ENCODE measurements at places on chromosomes 16 and 17.

GRCh38 chr16:88548131-88548874, 21.9 kb upstream of the ZC3H18 start:
- DNase-seq, result no peak

- no peak for DNase-seq
Observed at GRCh38 chr17:17252149-17252661, 15.2 kb upstream of the FLCN start.

DNA sequence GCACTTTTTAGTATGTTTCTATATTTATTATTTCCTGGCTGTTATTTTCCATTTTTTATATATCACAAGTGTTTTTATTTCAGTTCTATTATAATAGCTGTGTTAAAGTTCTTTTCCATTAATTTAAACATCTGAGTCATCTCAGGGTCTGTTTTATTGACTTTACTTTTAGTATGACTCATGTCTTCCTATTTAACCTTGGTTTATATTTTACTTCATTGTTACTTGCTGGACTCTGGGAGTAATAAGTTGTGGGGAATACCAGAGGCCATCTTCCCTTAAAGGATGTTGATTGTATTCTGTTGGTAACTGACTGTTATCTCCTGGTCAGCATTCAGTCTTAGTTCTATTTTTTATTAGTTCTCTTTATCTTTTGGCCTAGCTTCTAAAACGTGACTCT, 1508.2 kb downstream of the CDH11 start:
- no peak for DNase-seq

- DNase-seq, result no peak
Observed at GRCh38 chr16:30551781-30552180, 6.4 kb downstream of the ZNF764 start.

DNA sequence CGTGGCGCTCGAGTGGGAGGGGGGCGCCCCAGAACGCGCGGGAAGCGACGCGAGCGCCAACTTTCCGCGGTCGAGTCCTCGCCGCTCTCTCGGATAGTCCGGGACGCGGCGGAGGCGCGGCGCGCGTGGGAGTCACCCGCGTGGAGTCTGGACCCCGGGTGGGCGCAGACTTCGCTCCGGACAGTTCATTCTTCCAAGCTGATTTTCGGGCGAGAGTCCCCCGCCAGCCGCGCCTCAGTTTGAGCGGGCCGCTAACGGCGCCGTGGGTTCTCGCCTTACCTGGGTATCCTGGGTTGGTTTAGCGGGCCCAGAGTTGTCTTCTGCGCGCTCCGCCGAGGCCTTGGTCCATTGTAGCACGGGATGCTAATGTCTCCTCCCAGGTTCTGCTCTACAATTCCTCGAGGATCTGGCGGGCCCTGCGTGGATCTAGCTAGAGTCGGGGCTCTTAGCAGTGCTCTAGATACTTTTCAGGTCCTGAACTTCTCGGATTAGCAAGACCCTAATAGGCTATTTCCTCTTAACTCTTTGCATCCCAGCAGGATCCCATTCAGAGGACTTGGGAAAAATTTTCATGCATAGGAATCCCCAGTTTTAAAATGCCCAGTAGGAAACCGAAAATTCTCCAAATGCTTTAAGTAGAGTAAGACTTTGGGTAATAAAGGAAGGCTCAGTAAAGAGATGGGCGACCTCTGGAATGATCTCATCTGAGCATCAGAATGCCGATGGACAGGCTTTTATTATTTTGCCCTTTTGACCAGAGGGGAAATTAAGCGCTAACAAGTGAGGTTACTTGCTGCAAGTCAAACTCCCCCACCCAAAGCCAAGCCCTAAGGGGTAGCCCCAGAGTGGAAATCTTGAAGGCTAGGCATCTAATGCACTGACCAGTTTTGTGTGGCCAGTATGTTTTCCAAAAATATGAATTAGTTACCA, 537 bp upstream of the GJC1 start:
- DNase-seq, result peak; percentile 9

DNA sequence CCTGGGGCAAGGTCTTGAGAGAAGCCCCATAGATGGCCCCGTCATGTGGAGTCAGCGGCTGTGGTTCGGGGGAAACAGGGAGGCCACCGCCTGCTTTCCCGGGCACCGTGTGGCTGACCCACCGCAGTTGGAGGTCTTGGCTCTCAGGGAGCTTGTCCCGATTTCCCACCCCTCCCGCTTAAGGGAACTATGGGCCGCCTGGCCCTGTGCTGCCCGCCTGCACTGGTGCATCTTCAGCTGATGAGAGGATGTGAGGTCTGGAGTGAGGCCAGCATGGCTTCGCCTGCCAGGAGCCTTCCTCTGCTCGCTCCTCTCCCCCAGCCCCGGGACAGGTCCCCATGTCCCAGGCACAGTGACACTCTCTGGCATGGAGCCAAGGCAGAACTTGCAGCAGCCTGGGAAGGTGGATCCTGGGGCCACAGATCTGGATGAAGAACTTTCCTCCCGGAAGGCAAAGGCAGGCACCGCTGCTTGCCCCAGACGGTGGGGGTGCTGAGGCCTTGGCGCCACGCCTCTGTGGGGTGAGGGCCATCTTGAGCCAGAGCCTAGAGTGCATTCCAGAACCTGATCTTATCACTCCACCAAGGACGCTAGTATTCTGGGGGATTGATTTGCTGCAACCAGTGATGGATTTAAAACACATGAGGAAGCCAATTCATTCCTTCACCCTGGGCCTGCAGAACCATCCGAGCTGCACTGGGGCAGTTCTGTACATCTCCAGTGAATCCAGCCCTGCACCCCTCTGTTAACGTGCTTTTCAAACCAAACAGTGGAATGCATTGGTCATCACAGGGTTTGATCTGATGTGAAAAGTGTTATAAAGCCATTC, 178.6 kb upstream of the TNRC6C start:
- no peak for DNase-seq

- DNase-seq, result no peak
Observed at GRCh38 chr16:85860413-85861094, 38.4 kb upstream of the IRF8 start.

GRCh38 chr17:69744512-69745070, 330.1 kb downstream of the MAP2K6 start:
- DNase-seq, result no peak

DNA sequence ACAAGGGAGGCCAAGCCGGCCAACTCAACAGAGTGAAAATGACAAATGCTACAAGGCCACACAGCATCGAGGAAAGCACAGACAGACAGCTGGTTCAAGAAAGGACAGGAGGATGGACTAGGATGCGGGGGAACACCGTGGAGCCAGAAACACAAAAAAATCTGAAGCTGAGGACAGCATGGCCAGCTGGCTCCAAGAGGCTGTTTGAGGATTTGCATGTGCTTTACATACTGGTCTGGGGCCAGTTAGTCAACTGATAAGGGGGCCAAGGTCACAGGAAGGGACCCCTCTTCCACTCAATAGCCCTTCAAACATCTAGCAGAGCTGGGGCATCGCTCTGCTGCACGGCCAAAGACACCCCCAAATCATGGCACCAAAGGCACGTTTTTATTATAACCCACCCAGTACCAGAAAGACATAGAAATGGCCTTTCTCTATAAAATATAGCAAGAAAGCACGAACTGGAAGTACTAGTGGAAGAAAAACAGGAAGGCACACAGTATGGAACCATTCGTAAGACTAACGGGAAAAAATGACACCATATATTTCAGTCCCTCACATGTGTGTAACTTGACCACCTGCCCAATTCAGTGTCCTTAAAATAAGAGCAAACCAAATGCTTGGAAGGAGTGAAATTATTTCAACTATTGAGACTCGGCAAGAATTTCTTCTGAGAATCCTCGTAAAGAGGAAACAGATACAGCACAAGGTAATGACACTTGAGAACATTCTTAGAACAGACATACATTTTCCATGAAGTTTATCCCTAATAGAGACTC, 7.8 kb upstream of the SRL start:
- DNase-seq, result no peak
